ENCODE measurements at places on chromosomes 5 and 9. TPM values are rescaled to one million over a fixed set of nuclear protein-coding genes. Genes with fewer than 3 reads are reported as not detected.

The SPINK13 gene
- not detected for total RNA-seq

The TPRN gene
- 1.5 TPM for total RNA-seq

The NOXA1 gene
- 0.38 TPM for total RNA-seq

The FOXD4L3 gene
- total RNA-seq: not detected

The NSG2 gene
- total RNA-seq: not detected

The DOK3 gene
- total RNA-seq: 0.90 TPM

The PCDHB5 gene
- 2.3 TPM for total RNA-seq
